ENCODE measurements at places on chromosomes 2 and 18. TPM values are rescaled to one million over a fixed set of nuclear protein-coding genes. Genes with fewer than 3 reads are reported as not detected.

DNA sequence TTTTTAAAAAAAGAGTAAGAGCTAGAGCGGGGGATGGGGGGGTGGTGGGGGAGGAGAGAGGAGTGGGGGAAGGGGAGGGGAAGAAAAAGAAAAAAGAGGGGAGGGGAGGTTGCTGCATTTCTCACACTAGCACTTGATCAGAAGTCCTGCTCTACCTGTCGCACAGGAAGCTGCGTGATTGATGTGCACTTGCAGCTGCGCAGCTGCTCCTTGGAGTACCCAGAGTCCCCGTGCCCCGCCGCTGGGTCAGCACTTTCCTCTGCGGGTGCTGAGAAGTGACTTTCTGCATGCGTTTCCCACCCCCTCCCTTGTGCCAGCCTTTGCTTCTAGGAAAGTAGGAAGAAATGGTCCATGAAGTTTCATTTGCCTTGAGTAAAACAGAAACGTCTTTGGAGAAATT is 297.3 kb downstream of the ETAA1 start:
- H3K4me3 ChIP-seq, result no peak overlapping the region
- H3K36me3 ChIP-seq, result no peaks in the 10 kb centered on the region
- DNase-seq, result no peak
- H3K27me3 ChIP-seq, result peaks cover 5% of the 10 kb centered on the region
- no peak overlapping the region for H3K27ac ChIP-seq

- no peak overlapping the region for H3K4me3 ChIP-seq
- peak; percentile 85 for DNase-seq
- H3K27me3 ChIP-seq, result no peaks in the 10 kb centered on the region
- H3K27ac ChIP-seq, result peak overlapping the region; percentile 94
- no peaks in the 10 kb centered on the region for H3K36me3 ChIP-seq
These were observed 62.1 kb downstream of the LRRFIP1 start for GRCh38 chr2:237689336-237690131.

- H3K27ac ChIP-seq, result peak overlapping the region; percentile 88
- no peaks in the 10 kb centered on the region for H3K27me3 ChIP-seq
These were observed 496 bp downstream of the SUCLG1 start for GRCh38 chr2:84458551-84459017.

DNA sequence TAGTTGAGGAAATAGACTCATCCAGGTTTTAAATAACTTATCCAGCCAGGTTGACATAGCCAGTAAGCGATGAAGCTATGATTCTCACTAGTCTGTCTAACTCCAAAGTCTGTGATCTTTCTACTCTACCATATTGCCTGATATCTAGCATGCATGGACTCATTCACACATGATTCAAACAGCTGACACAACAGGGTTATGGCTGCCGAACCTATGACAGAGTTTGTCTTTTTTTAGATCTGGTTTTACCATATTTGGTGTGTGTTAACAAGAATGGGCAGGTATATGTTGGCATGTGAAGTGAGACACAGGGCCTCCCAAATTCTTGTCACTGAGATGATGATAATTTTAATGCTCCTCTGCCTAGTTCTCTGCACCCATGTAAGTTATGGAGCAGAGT is 210.6 kb downstream of the BABAM2 start:
- H3K4me1 ChIP-seq, result peaks cover 36% of the 10 kb centered on the region
- DNase-seq, result no peak
- no peaks in the 10 kb centered on the region for H3K27me3 ChIP-seq
- no peak overlapping the region for H3K4me3 ChIP-seq
- H3K36me3 ChIP-seq, result no peaks in the 10 kb centered on the region

DNA sequence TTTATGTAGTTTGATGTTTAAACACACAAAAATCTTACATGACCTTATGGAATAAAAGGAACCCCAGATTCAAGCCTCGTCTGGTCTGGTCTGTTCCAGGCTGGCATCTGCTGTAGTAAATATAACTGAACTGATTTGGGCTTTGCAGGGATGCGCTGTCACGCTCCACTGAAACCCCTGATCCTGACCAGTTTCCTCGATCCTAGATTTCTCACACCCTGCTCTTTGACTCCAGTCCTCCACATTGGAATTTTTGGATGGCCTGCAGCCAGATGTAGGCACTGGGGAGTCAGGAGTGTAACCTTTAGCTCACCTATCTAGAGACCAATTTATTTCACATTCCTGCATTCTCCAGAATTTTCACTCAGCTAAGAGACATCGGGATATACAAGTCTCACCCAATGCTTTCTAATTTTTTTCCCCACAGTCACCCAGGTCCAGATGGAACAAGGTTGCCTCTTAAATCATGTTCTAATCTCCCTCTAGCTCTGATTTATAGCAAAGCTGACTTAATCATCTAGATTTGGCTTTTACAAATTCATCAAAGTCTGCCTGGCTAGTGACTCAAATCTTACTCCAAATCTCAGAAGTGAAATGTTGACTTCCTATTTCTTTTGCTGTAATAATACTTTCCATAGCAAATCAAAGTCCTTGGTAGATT is 219.6 kb downstream of the CD226 start:
- no peaks in the 10 kb centered on the region for H3K36me3 ChIP-seq
- DNase-seq, result no peak
- H3K27me3 ChIP-seq, result no peaks in the 10 kb centered on the region
- no peak overlapping the region for H3K4me3 ChIP-seq
- no peaks in the 10 kb centered on the region for H3K4me1 ChIP-seq

DNA sequence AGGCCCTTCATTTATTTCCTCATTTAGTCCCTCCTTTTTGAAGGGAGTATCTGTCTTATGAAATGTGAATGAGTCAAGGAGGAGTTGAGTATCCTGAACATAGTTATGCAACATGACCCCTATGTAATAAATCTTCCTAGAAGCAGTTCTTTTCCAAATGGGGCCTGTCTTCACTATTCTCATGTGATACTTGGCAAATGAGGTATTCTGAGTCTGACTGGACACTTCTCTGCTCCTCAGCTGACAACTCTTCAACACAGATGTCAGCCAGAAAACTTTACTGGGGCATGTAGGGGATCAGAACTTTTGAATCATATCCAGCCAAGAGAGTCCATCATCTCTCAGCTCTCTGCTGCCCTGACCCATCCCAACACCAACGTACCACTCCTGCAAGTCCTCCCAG is 291.6 kb downstream of the ZNF385B start:
- H3K4me3 ChIP-seq, result no peak overlapping the region
- H3K4me1 ChIP-seq, result no peaks in the 10 kb centered on the region
- no peaks in the 10 kb centered on the region for H3K36me3 ChIP-seq
- no peak for DNase-seq
- peak overlapping the region; percentile 62 for H3K27ac ChIP-seq

- H3K27me3 ChIP-seq, result no peaks in the 10 kb centered on the region
- H3K4me1 ChIP-seq, result peaks cover 18% of the 10 kb centered on the region
- H3K36me3 ChIP-seq, result peaks cover 38% of the 10 kb centered on the region
- DNase-seq, result no peak
These were observed 4.2 kb downstream of the CAPN10 start for GRCh38 chr2:240590681-240591111.

DNA sequence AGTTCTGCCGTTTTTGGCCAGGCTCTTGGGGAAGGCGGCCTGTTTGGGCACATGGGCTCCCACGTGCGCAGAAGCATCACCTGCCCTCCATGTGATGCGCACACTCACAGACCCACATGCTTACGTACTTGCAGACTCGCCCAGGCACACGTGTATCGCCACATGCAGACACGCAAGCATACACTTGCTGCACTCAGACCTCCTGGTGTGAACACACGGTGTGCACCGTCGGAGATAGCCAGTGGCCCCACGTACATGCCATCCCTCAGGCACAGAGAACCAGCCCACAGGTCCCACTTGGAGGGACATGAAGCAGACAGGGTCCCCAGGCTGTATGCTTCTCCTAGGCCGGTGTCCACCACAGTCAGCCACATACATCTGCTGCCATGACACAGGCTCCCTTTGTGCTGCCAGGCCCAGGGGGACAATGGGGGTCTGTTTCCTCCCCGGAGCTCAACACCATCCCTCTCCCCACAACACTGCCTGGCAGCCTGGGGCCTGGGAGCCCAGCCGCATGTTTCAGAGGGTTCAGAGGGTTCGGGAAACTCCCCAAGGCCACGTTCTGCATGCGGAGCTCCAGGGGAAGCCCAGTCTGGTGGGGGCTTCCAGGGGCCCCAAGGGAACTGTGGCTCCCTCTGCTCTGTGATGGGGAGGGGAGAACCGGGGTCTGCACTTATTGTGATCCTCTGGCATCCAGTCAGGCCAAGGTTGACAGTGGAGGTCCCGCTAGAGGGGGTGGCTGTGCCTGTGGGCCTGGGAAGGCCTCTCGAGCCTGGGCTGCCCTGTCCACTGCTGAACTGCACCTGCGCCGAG is 208.1 kb upstream of the HAAO start:
- no peaks in the 10 kb centered on the region for H3K27me3 ChIP-seq
- H3K36me3 ChIP-seq, result no peaks in the 10 kb centered on the region
- H3K27ac ChIP-seq, result peak overlapping the region; percentile 87
- H3K4me3 ChIP-seq, result no peak overlapping the region
- DNase-seq, result peak; percentile 75

- H3K36me3 ChIP-seq, result no peaks in the 10 kb centered on the region
- no peak overlapping the region for H3K4me3 ChIP-seq
- DNase-seq, result no peak
- H3K27me3 ChIP-seq, result no peaks in the 10 kb centered on the region
These were observed 448.6 kb downstream of the BCL11A start for GRCh38 chr2:60104514-60105505.

DNA sequence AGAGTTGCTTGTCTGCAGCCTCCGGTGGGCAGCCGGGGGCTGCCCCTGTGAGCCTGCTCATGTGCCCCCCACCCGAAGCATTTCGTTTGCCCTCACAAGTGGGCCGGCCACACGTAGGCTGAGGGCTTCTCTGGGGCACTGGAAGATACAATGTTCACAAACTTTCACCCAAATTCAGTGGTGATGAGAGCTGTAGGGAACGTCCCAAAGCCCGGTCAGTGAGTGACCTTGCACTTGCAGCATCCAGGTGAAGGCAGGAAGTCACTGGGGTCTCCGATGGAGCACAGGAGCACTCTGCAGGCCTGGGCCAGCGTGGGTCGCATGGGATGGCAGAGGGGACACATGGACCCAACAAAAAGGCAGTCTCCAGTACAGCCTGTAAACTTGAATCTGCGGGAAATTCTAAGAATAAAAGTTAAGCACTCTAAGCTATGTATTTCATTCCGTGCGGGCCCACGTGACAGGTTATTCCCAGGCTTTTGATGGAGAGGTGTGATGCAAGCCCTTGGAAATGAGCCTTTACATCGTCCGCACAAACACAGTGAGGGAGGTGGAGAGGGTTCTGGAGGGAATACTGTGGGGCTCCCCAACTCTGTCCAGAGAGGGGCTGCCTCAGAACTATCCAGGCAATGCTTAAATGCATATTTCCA is 42.5 kb downstream of the CNGA3 start:
- peaks cover 4% of the 10 kb centered on the region for H3K27me3 ChIP-seq
- H3K4me3 ChIP-seq, result no peak overlapping the region
- no peaks in the 10 kb centered on the region for H3K36me3 ChIP-seq
- DNase-seq, result no peak

DNA sequence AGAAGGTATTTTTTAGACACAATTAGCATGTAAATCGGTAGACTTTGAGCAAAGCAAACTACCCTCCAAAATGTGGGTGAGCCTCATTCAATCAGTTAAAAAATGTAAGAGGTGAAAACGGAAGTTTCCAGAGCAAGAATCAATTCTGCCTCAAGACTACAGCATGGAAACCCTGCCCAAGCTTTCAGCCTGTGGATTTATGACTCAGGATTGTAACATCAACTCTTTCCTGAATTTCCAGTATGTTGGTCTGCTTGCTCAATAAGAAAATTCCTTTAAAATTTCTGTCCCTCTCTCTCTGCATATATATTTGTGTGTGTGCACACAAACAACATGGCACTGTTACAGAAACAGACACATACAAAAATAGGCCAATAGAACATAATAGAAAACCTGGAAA is 228.6 kb upstream of the DOK6 start:
- no peaks in the 10 kb centered on the region for H3K27me3 ChIP-seq
- DNase-seq, result no peak
- no peaks in the 10 kb centered on the region for H3K4me1 ChIP-seq
- no peak overlapping the region for H3K4me3 ChIP-seq

DNA sequence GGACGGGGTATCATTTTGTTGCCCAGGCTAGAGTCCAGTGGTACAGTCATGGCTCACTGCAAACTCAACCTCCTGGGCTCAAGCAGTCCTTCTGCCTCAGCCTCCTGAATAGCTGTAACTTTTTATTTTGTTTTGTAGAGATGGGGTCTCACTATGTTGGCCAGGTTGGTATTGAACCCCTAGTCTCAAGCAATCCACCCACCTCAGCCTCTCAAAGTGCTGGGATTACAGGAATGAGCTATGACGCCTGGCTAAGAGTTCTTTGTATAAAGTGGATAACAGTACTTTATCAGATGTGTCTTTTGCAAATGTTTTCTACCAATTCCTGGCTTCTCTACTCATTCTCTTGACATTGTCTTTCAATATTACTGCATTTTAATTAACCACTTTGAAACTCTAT is 17.1 kb upstream of the NT5DC4 start:
- no peak overlapping the region for H3K4me3 ChIP-seq
- H3K27ac ChIP-seq, result no peak overlapping the region
- no peaks in the 10 kb centered on the region for H3K36me3 ChIP-seq
- H3K27me3 ChIP-seq, result no peaks in the 10 kb centered on the region

- H3K27me3 ChIP-seq, result no peaks in the 10 kb centered on the region
- no peak overlapping the region for H3K4me3 ChIP-seq
- H3K36me3 ChIP-seq, result peaks cover 4% of the 10 kb centered on the region
- DNase-seq, result no peak
These were observed 7.7 kb downstream of the PSD4 start for GRCh38 chr2:113181258-113182051.

- H3K27me3 ChIP-seq, result no peaks in the 10 kb centered on the region
- H3K36me3 ChIP-seq, result no peaks in the 10 kb centered on the region
- peak within 1 kb of the TSS; percentile 56 for H3K4me3 ChIP-seq
- peak; percentile 83 for DNase-seq
These were observed at the start of gene VAMP8 for GRCh38 chr2:85577386-85578242. VAMP8 (plus strand) TSS chr2:85577586; CDS start chr2:85577647, 61 bp downstream.

GRCh38 chr2:105592288-105592687 is 152.4 kb upstream of the NCK2 start:
- no peak overlapping the region for H3K27ac ChIP-seq
- H3K36me3 ChIP-seq, result no peaks in the 10 kb centered on the region
- DNase-seq, result no peak
- H3K4me3 ChIP-seq, result no peak overlapping the region
- H3K27me3 ChIP-seq, result no peaks in the 10 kb centered on the region

- H3K27ac ChIP-seq, result no peak overlapping the region
- H3K36me3 ChIP-seq, result peaks cover 82% of the 10 kb centered on the region
- H3K4me1 ChIP-seq, result no peaks in the 10 kb centered on the region
- H3K4me3 ChIP-seq, result no peak overlapping the region
- H3K27me3 ChIP-seq, result no peaks in the 10 kb centered on the region
These were observed 43.4 kb upstream of the AP1S3 start for GRCh38 chr2:223880796-223881195.

Gene VIL1
- total RNA-seq, result 0.21 TPM

Gene STON1
- 7.6 TPM for total RNA-seq

Gene ANKRD30BL
- not detected for total RNA-seq

Gene SPP2
- not detected for total RNA-seq

Gene RIT2
- total RNA-seq, result not detected

Gene SEMA4C
- total RNA-seq, result 19.5 TPM

Gene TNS1
- 135 TPM for total RNA-seq

Gene OBSL1
- total RNA-seq, result 75.7 TPM

Gene MAPK4
- 2.7 TPM for total RNA-seq

Gene ALK
- total RNA-seq, result 0.32 TPM

Gene SRD5A2
- not detected for total RNA-seq

Gene ABCG8
- not detected for total RNA-seq
